ENCODE measurements at places on chromosomes 12 and 14.

- H3K4me3 ChIP-seq: no peak overlapping the region
- peaks cover 13% of the 10 kb centered on the region for H3K27me3 ChIP-seq
- no peak overlapping the region for H3K27ac ChIP-seq
- no peak for DNase-seq
- H3K4me1 ChIP-seq: no peaks in the 10 kb centered on the region
- H3K36me3 ChIP-seq: no peaks in the 10 kb centered on the region
These were observed 31.8 kb upstream of the RPH3A start for GRCh38 chr12:112759786-112760185.

DNA sequence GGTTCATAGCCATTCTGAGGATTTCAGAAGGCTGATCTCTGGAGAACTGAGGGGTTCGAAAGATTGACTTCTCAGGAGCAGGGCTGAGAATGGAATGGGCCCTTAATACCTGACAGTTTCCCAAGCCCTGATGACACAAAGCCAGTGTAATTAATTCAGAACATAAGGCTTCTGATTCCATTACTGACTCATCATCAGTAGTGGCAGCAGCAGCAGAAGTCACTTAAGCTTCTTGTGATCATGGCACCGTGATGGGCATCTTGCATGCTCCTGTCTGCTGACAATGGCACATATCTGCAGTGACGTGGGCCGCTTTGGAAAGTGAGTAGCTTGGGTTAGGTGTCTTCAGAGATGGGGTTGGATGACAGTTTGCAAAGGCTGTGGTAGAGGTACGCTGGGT, 38.2 kb upstream of the GSG1 start:
- H3K27me3 ChIP-seq: no peaks in the 10 kb centered on the region
- H3K4me1 ChIP-seq: no peaks in the 10 kb centered on the region
- no peak for DNase-seq
- H3K27ac ChIP-seq: no peak overlapping the region
- H3K4me3 ChIP-seq: no peak overlapping the region

GRCh38 chr12:106282457-106283097, 20.0 kb upstream of the TCP11L2 start:
- H3K27me3 ChIP-seq: peaks cover 2% of the 10 kb centered on the region
- no peaks in the 10 kb centered on the region for H3K4me1 ChIP-seq

DNA sequence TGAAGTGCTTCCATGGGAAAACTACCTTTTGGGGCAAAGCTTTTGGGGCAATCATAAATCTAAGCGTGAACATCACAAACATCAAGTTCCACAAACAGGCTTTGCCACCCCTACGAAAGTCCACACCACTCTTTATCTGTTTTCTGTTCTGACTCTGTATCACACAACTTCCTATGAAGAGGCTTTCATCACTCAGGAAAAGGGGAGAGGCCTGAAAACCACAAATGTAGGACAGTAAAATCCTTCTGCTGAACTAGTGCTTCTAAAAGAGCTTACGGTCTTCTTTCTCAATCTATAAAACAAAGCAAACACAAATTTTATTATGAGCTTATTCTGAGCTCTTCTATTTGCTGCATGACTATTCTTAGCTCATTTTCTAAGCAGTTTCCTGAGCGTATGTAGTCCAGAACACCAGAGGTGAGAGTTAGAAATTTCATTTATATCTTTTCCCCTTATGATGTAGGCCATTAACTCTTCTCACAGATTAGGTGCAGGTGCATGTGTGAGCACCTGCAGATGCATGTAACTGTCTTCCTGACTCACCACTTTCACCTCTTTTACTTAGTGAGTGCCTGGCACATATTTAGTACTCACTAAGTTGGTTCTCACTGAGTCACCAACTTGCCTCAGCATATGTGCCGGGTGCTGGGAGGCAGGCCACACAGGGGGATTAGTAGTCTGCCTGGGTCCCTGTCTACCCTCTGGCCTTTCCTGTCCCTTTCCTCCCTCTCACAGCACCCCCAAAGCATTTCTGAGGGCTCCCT, 32.9 kb upstream of the SYCP3 start:
- peaks cover 18% of the 10 kb centered on the region for H3K36me3 ChIP-seq
- DNase-seq: no peak
- no peaks in the 10 kb centered on the region for H3K27me3 ChIP-seq
- no peaks in the 10 kb centered on the region for H3K4me1 ChIP-seq

GRCh38 chr12:57248934-57249742, 1.8 kb downstream of the STAC3 start:
- H3K27me3 ChIP-seq: peaks cover 4% of the 10 kb centered on the region
- no peak overlapping the region for H3K4me3 ChIP-seq
- peaks cover 6% of the 10 kb centered on the region for H3K36me3 ChIP-seq

DNA sequence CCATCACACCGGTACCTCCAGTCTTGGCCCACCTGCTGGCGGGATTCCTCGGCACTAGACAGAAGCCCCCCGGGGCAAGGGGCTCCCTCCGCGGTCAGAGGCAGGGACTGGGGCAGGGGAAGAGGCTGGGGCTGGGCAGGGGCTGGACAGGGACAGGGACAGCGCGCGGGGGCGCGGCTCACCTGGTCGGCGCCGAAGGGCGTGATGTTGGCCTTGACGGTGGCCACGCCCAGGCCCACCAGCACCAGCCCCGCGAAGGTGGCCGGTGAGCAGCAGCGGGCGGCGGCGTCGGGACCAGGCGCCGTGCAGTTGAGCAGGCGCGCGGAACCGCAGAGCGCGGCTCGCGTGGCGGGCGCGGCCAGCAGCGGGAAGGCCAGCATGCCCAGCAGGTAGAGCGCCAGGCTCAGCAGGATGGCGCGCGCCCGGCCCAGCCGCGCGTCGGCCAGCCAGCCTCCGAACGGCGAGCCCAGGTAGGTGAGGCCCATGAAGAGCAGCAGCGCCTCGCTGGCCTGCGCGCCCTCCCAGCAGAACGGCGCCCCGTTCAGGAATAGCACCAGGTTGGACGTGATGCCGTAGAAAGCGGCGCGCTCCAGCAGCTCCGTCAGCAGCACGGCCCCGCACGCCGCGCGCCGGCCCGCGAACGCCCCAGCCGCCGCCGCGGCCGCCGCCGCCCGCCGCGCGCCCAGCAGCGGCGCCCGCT, 392 bp downstream of the SLC15A4 start:
- H3K36me3 ChIP-seq: peaks cover 7% of the 10 kb centered on the region
- H3K27ac ChIP-seq: peak overlapping the region; percentile 51
- H3K27me3 ChIP-seq: no peaks in the 10 kb centered on the region
- peaks cover 26% of the 10 kb centered on the region for H3K4me1 ChIP-seq
- DNase-seq: no peak

GRCh38 chr12:81683881-81684280, 75.3 kb downstream of the PPFIA2 start:
- no peak overlapping the region for H3K4me3 ChIP-seq
- no peak for DNase-seq
- no peaks in the 10 kb centered on the region for H3K4me1 ChIP-seq
- no peaks in the 10 kb centered on the region for H3K27me3 ChIP-seq
- no peak overlapping the region for H3K27ac ChIP-seq
- H3K36me3 ChIP-seq: no peaks in the 10 kb centered on the region

GRCh38 chr14:49702725-49703124, 9.8 kb downstream of the KLHDC1 start:
- H3K27ac ChIP-seq: no peak overlapping the region
- no peaks in the 10 kb centered on the region for H3K4me1 ChIP-seq
- DNase-seq: no peak
- H3K27me3 ChIP-seq: no peaks in the 10 kb centered on the region
- H3K36me3 ChIP-seq: peaks cover 18% of the 10 kb centered on the region

DNA sequence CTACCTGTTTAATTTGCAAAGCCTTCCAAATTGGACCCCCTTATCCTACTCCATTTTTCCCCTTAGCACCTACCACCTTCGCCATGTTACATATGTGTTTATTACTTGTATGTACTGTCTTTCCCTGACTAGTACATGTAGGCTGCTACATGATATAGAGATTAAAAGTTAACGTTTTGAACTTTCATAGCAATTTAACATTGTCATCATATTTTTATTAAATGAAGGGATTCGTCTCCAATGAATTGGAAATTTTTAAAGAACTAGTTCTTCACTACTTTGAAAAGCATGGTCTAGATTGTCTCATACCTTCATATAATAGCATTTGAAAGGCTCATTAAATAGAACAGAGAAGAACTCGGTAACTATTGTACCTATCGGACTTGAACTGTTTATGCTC, 64.9 kb upstream of the REP15 start:
- H3K4me3 ChIP-seq: no peak overlapping the region
- H3K27me3 ChIP-seq: no peaks in the 10 kb centered on the region
- H3K4me1 ChIP-seq: peaks cover 7% of the 10 kb centered on the region
- no peak for DNase-seq
- H3K36me3 ChIP-seq: peaks cover 25% of the 10 kb centered on the region

- no peak overlapping the region for H3K27ac ChIP-seq
- DNase-seq: peak; percentile 63
- no peaks in the 10 kb centered on the region for H3K36me3 ChIP-seq
- no peaks in the 10 kb centered on the region for H3K27me3 ChIP-seq
- H3K4me1 ChIP-seq: no peaks in the 10 kb centered on the region
These were observed 23.9 kb upstream of the ATP2B1 start for GRCh38 chr12:89732522-89732921.
